Calu3 (cell line): ENCODE measurements at places on chromosomes 6 and 20.

- DNase-seq, result no peak
Observed at GRCh38 chr20:61460261-61461052, 208.4 kb downstream of the CDH4 start.

DNA sequence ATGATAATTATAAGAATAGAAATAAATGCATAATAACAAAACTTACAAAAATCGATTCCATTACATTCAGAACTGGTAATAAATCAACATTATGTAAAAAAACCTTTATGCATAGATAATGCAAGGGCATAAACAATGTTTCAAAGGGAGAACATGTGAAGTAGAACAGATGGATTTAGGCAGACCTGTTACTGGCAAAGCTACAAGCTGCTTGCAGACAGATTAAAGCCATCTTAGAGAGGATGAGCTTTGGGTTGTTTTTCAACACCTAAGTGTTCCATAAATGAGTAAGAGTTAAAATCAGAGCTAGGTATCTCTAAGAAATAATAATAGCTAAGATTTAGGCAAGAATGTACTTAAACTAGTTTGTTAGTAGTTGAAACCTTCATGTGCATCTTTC is 37.2 kb downstream of the SNAP25 start:
- DNase-seq, result no peak

DNA sequence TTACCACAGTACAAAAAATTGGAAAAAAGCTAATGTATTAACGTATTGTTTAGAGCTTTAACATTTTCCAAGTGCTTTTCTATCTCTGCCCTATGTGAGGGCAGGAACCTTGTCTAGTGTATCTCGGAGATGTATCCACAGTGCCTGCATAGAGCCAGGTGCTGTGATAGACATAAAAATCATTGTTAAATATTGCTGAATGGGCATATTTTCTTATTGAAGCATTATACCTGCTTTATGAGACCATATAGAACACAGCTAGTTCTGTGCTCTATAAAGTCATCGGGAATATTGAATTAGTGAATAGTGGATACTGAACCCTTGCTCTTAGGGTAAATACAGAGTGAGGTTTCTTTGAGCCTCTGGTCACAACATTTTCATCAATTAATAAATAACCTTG is 163.0 kb downstream of the RNF144B start:
- no peak for DNase-seq

- DNase-seq, result no peak
Observed at GRCh38 chr6:18264923-18265377, 620 bp upstream of the DEK start.

DNA sequence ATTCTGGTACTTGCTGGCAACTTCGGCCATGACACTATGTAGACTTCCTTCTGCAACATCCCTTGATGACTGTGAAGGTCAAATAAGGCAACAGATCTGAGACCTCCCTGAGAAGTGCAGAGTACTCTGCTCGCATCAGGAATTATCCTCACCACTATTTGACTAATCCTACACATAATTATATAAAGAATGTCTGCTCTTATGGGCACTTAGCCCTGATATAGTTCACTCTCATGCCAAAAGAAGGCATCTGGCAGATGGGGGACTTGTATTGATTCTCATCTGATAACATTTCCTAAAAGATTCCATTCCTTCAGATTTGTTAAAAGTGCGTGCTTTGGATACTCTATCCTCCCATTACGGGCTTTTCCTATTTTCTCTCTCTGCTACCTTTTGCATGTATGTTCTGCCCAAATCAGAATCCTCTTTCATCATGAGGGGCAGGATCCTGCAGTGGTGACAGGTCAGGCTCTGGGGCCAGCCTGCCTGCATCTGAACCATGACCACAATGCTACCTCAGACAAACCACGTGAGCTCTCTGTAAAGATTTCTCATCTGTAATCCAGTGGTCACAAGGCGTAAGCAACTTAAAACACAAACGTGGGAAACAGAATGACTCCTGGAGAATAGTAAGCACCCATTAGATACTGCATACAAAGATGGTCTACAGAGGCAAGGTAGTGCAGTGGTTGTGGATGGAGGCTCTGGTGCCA is 134.0 kb downstream of the GJA10 start:
- no peak for DNase-seq

GRCh38 chr20:64082820-64083377 is 1.3 kb downstream of the LKAAEAR1 start:
- no peak for DNase-seq

GRCh38 chr6:85472744-85473143 is 22.9 kb downstream of the NT5E start:
- DNase-seq, result no peak

DNA sequence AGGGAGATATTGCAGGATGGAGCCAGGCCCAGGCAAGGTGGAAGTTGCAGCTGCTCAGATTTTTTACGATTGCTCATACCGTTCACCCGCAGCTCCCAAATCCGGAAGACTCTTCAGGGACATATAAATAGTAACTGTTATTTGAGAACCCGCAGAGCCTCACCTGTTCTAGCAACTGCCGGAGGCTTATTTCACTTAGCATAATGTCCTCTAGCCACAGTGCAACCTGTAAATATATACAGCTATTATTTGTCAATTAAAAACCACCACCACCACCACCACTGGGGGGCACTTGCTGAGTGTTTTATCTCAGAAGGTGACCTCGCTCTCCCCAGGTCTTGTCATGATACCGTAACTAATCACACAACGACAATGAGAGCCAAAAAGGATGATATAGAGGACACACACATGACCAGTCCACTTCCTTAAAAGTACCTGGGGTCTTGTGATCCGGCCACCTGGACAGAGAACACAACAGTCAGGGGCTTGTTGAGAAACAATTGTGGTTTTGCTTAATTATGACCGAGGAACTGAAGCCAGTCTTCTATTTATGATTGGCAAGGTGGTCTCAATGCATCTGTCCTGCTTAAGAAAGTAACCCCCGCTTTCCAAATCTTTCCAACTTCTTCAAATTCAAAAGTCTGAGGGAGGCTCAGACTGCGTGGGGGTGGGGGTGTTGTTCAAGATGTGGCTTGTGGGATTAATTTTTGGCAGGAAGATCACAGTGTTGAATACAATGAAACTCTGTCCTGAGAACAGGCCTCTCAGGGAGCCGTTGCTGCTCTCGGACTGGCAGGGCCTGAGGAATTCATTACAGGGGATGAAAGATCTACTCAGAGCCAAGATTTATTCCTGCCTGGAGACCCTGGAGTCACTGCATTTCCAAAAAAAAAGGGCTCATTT is 107.7 kb upstream of the PRND start:
- DNase-seq, result peak; percentile 38

GRCh38 chr6:62763125-62763912 is 447.9 kb upstream of the FKBP1C start:
- no peak for DNase-seq

DNA sequence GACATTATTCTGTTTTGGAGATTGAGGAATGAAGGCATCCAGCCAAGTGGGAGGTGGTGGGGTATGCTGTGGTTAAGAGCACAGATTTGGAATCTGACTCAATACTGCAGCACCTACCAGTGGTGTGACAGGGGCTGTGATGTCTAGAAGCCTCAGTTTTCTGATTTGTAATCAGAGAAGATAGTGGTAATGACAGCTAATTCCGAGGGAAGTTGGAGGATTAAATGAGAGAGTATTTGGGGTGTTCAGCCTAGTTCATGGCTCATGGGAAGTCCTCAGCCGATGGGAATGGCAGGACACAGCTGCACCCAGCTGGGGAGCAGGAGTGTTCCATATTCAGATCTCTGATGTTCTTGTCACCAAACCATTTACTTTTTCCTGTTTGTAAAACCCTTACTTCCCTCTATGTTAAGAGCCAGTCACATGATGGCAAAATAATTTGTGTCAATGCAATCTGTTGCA is 9.3 kb downstream of the SLC9A8 start:
- DNase-seq, result peak; percentile 50

- peak; percentile 38 for DNase-seq
Observed at GRCh38 chr6:25369433-25370177, 90.4 kb downstream of the CARMIL1 start.

DNA sequence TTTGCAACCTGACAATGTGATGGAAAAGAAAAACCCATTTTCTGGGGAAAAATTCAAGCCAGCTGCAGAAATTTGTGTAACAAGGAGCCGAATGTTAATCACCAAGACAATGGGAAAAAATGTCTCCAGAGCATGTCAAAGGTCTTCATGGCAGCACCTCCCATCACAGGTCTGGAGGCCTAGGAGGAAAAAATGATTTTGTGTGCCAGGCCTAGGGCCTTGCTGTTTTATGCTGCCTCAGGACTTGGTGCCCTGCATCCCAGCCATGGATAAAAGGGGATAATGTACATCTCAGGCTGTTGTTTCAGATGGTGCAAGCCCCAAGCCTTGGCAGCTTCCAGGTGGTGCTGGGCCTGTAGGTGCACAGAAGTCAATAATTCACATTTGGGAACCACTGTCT is 747.7 kb downstream of the C6orf118 start:
- DNase-seq, result no peak
